ENCODE measurements at places on chromosomes 6 and 20.
A peak's percentile ranks its signal among the peaks of the same experiment; 100 is the strongest.

GRCh38 chr6:144908004-144908403 is 622.9 kb downstream of the UTRN start:
- DNase-seq = no peak

DNA sequence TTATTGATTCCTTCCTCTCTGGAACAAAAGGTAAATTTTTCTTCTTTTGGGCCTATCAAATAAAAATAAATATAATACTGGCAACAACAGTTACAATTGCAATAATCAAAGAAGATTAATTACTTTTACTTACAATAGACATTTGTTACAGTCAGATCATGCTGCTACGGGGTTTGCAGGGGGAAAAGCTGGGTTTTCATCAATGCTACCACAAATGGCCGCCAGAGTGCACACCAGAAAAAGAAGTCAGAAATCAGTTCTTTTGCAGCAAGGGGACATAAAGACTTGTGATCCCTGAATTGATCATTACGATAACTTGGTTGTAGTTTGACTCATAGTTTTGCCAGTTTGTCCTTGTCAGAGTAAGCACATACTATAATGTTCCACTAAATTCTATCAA is 714.5 kb upstream of the EYS start:
- no peak for DNase-seq

GRCh38 chr20:37408302-37409193 is 62.6 kb downstream of the SRC start:
- no peak for DNase-seq

GRCh38 chr6:126812010-126812409 is 306.5 kb upstream of the RSPO3 start:
- DNase-seq = no peak

DNA sequence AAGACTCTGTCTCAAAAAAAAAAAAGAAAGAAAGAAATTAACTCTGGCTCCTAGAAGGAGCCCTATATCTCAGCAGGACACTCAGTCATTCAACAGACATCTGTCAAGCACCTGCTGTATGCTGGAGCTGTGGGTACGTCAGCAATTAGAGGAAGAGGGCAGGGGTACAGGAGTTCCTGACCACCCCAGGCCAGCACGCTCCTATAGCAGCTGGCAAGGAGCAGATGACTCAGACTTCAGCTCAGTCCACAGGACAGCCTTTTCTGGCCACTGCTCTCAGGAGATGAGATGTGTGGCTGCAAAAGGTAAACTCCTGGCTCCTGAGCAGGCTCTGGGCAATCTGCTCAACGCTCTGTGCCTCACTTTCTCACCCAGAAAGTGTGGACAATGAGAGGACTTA is 1.7 kb upstream of the RTEL1 start:
- DNase-seq = no peak

- DNase-seq = no peak
These were observed 78.4 kb upstream of the CCN6 start for GRCh38 chr6:111975466-111975865.

GRCh38 chr20:61193164-61193563 is 58.9 kb upstream of the CDH4 start:
- no peak for DNase-seq

- no peak for DNase-seq
These were observed 1383.5 kb upstream of the DEFB115 start for GRCh38 chr20:29873946-29874345.

GRCh38 chr6:30613251-30614043 is 3.6 kb downstream of the PPP1R10 start:
- DNase-seq = no peak

GRCh38 chr6:168416531-168416930 is 24.5 kb upstream of the SMOC2 start:
- DNase-seq = no peak

- DNase-seq = no peak
These were observed 104.8 kb upstream of the NEDD9 start for GRCh38 chr6:11337306-11337705.

DNA sequence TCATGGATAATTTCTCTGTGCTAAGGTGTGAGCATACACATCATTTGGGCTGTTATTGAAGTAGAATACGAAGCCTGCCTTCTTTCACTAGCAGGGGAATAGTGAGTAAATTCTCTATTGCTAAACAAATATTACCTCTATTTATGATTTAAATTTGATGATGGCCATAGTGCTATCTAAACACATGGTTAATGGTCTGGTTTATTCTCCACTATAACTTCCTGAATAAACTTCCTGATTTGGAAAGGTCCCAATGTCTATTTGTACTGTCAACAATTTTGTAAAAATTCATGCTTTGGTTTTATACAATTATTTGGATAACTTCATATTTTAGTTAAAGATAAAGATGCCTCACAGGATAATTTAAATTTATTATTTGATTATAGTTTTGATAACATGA is 400.8 kb downstream of the ARHGAP18 start:
- no peak for DNase-seq

GRCh38 chr6:146301764-146302163 is 241.9 kb upstream of the RAB32 start:
- DNase-seq = no peak

GRCh38 chr6:36820700-36821580 is 18.3 kb downstream of the CPNE5 start:
- DNase-seq = no peak

- DNase-seq = no peak
These were observed 49.1 kb upstream of the CCR6 start for GRCh38 chr6:167073679-167074274.

- DNase-seq = no peak
These were observed 18.3 kb downstream of the BPIFB1 start for GRCh38 chr20:33301192-33301930.

DNA sequence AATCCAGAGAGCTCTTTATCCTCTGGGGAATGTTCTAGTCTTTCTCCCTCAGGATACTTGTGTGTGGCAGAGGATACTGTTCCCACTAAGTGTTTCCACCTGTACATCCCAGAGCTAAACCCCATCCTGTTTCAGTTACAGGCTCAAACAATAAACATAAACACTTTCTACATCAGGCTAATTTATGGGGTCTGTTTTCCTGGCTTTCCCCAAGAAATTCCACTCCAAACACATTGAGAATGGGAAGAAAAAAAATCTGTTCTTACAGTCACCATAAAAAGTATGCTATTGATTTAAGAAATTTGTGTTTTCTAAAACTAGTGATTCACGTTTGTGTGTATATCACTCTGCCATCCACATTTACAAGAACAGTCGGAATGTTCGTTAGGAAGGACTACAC is 293.9 kb upstream of the FOXQ1 start:
- DNase-seq = no peak

- DNase-seq = no peak
These were observed 46.8 kb upstream of the STX16 start for GRCh38 chr20:58604128-58604881.

GRCh38 chr6:3876866-3877265 is 27.7 kb downstream of the FAM50B start:
- no peak for DNase-seq

GRCh38 chr20:18388860-18389259 is 78.0 kb downstream of the DZANK1 start:
- DNase-seq = no peak

DNA sequence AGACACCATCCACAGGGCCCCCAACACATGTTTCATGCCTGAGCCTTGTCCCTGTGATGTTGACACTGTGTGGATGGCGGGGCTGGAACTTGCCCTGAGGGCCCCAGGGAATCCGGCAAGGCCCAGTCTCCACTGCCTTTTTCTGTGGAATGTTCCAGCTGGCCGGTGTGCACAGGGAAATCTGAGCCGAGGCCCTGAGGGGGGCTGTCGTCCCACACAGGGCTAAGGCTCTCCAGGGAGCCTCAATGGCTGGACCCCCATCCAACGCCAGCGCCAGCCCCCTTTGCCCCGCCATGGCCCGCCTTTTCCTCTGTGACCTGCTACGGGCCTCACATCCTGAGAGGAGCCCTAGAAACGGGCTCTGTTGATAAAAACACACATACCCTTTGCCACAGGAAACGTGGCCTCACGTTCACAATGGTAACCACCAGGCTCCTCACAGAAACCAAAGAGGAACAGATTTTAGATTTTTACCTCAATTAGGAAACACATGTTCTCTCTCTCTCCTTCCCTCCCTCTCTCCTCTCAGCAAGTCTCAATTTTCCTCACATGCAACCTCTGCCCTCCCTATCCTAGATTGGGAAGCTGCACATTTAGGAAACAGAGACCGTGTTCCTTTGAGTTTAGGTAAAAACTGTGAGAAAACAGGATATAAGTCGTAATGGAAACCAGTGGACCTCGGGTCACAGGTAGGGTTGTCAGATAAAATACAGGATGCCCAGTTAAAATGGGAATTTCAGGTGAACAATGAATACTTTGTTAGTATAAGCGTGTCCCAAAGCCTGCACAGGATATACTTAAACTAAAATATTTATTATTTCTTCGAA is 13.7 kb upstream of the ZNF831 start:
- peak; percentile 58 for DNase-seq

DNA sequence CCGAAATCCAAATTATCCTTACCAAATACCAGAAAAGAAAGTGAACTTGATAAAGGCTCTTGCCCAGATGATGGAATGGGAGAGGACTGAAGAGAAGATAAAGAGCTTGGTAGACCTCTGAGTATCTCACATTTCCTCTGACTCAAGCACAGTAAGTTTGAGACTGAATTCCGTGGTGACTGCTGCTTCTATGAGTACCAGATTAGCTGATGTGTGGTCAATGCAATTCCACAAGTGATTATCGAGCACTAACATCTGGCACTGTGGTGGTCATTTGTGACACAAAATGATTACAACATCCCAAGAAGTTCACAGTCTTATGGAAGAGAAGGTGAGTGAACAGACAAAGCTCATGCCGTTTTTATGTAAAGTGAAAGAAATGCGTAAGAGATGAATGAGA is 2.6 kb upstream of the RPS6KA2 start:
- DNase-seq = no peak

DNA sequence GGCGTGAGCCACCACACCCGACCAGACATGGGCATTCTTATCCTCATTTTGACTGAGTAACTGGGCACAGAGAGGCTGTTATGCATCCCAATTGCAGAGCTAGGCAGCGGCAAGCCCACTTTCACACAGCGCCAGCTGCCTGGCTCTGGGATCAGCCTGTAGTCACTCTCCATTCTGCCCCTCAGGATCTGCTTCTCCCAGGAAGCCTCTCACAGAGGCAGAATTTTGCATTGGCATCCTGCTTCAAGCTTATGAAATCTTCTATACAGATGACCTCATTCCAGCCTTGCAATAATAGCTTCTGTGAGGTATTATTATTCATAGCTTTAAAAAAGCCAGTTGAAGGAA is 37.0 kb upstream of the IER3 start:
- DNase-seq = no peak

DNA sequence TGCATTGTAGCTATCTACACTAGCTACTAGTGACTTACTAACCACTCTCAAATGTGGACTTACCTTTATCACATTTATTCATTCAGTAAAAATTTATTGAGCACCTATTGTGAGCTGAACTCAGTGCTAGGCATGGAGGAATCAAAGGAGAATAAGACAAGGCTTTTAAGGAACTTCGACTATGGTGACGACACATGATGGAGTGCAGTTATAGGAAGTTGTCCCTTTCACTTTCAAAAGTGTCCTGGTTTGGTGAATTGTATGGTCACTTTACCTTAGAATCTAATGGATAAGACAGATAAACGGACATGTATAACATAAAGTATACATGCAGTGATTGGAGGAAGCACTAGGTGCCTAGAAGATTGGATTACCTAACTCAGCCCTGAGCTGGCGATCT is 4.3 kb downstream of the AKAP7 start:
- DNase-seq = no peak

GRCh38 chr20:26243731-26244130 is 547.1 kb upstream of the ZNF337 start:
- no peak for DNase-seq

GRCh38 chr20:4814696-4815252 is 93.1 kb downstream of the PRND start:
- DNase-seq = peak; percentile 62

- no peak for DNase-seq
These were observed 9.7 kb downstream of the FITM2 start for GRCh38 chr20:44301285-44301684.

- DNase-seq = no peak
These were observed 278.4 kb upstream of the PTCHD4 start for GRCh38 chr6:48389146-48390043.

- no peak for DNase-seq
These were observed 31.2 kb downstream of the SAMHD1 start for GRCh38 chr20:36920334-36920730.

- no peak for DNase-seq
These were observed 71.8 kb upstream of the DSP start for GRCh38 chr6:7469696-7470095.

GRCh38 chr6:9208966-9209365 is 773.6 kb upstream of the SLC35B3 start:
- no peak for DNase-seq

GRCh38 chr6:82785206-82785605 is 280.4 kb downstream of the UBE3D start:
- DNase-seq = no peak

DNA sequence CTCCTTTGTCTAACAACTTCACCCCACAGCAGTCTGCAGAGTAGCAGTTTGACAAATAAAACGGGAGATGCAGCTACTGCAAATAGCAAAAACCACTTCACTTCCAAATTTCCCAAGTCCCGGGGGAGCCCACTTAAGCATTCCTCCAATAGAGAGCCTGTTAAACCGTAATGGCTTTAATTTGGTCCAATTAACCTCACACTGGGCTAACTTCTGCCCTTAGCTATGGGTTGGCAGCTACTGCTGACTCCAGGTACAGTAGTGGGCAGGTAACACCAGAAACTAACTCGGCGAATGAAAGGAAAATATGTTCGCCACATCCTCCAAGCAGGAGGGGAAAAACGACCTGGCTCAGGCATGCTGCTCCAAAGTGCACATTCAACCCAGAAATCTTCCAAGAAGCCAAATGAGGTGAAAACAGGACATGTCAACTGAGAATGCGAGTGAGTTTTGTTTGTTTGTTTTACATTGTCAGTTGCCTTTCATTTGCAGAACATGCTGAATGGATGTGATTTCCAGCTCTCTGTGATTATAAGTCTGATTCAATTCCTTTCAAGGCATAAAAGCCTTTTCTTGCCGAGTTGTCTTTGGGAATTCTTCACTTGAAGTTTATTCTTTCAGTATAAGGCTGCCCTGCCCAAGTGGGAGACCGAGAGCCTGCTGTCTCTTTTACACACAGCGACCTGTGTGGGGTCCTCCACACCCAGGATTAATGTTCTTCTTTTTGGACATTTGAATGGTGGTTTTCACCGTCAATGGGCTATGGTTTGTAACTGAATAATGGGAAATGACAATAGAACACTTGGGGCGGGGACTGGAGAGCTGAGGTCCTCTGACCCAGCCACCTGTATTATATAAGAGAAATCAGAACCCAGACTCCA is 117.3 kb upstream of the ARMC2 start:
- DNase-seq = no peak

DNA sequence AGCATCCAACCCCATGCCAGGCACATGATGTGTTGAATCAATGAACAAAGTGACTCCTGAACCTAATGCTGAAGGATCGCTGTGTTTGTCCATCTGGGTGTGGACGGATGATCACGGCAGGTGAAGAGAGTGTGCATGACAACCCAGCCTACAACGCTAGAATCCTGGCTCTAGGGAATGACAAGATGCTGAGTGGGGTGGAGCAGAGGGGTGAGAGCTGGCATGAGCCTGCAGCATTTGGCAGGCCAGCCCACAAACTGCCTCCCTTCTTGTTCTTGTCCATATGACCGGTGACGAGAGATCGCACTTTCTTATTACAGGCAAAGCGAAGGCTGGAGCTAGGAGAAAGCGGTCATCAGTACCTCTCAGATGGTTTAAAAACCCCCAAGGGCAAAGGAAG is 54.7 kb upstream of the CDKAL1 start:
- no peak for DNase-seq

All from stimulated activated CD8-positive, alpha-beta memory T cell treated with anti-CD3 and anti-CD28 coated beads, Interleukin-4, amount 100 ng/mL, for 1 hour (primary cell).